Mammary epithelial cell (primary cell): ENCODE measurements at places on chromosomes 2 and 18.
A peak's percentile ranks its signal among the peaks of the same experiment; 100 is the strongest.

GRCh38 chr2:16785149-16785548 is 119.5 kb upstream of the CYRIA start:
- DNase-seq: no peak

- no peak for DNase-seq
Measured at GRCh38 chr2:212289301-212289700, 249.3 kb downstream of the ERBB4 start.

- DNase-seq: no peak
Measured at GRCh38 chr2:24830351-24830750, 37.1 kb downstream of the CENPO start.

- DNase-seq: no peak
Measured at GRCh38 chr18:29171892-29172755, 995.2 kb upstream of the CDH2 start.

DNA sequence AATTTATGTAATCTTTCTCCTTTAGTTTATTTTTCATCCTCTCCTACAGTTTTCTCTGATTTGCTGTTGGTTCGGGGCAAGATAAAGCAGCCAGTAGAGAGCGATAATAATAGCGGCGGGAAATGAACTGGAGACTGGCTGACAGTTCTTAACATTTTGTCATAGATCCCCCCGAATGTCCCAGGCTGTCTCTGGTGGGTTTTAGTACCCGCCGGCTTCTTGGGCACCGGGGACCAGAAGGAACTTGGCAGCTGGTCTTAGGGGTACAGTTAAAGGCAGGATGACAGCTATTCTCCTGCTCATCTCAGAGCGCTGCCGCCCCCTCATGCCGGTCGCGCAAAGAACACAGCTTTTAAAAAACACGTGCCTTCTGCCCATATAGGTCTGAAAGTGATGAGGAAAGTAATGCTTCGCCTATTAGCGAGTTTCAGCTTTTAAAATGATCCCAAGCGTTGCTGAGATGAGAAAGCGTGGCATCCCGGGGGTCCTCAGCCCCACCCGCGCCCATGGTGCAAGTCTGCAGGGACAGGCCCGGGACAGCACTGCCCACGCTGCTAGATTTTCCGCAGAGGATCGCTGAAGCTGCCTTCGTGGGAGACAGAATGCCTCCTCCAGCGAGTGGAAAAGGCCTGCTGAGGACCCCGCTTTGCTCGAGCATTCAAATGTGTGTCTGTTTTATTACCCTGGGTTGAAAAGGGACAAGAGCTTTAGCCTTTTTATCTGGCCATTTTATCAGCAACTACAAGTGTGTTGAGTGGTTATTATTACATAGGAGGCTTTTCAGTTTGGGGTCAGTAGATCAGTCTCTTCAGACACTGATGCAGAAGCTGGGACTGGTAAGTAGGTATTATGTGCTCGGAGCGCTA is 3.8 kb downstream of the ONECUT2 start:
- DNase-seq: no peak

GRCh38 chr2:217162533-217162932 is 302.7 kb upstream of the TNP1 start:
- DNase-seq: peak; percentile 91

GRCh38 chr2:75431276-75431675 is 129.5 kb downstream of the EVA1A start:
- DNase-seq: no peak

GRCh38 chr2:222609381-222609780 is 46.5 kb downstream of the FARSB start:
- no peak for DNase-seq

- no peak for DNase-seq
Measured at GRCh38 chr2:239814861-239815601, 210.1 kb downstream of the NDUFA10 start.

- DNase-seq: peak; percentile 12
Measured at GRCh38 chr18:59881728-59882656, 17.8 kb upstream of the PMAIP1 start.

DNA sequence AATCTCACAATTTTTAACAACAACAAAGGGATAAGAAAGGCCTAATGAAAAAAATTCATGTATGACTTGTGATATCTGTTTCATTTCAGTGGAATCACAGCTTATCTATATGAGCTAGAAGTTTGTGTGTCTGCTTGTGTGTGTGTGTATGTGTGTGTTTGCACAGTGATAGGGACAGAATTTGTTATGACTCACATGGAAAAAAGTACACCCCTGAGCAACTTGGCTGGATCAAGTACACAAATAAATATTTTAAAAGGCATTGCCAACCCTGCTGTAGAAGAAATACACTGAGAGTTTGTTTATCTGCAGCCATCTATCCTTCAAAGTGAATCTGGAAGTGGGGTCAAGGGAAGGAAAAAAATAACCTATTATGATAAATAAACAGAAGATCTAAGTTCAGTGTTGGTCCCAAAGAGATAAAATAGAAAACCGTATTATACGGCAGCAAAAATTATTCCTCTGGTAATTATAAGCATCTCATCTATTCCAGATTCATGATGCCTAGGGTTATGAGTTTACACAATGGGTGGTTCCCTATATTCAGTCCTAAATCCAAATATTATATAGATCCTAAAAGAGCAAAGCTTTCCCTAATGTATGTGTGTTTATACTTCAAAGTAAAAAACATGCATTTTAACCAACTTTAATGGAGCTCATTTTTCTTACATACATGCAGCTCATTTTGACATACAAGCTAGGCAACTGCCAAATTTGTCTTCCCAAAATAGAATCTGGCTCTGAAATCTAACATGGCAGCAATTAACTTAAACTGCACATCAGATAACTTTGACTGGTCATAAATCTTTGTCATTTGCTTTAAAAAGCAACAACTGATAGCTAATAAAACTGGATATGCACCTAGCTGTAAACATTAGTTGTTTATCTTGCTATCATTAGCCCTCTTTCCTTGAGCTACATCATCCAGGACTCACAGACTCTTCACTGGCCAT is 420.6 kb downstream of the IRS1 start:
- no peak for DNase-seq
